Suppressor macrophage treated with lipopolysaccharide for 1 hour (primary cell): ENCODE measurements at places on chromosomes 3 and 15.

DNA sequence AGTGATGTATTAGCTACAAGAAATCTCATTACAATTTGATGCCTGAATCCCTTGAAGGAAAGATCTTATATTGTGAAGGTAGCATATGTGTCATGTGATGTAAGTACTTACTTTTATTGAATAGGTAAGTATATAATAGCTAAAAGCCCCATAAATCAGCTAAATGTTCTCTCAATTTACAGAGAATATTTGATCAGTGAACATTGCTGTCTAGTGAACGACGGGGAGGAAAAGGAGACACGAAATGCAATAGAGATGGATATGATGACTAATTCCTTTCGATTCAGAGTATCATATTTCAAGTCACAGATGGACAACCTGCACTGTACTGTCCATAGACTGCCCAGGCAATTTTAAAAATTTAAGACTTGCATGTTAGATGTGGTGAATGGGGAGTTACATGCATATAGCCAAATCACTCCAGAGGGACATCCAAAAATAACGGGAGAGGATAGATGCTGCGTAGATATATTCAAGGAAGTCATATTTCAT, 462.1 kb upstream of the CDIN1 start:
- no peak for DNase-seq

DNA sequence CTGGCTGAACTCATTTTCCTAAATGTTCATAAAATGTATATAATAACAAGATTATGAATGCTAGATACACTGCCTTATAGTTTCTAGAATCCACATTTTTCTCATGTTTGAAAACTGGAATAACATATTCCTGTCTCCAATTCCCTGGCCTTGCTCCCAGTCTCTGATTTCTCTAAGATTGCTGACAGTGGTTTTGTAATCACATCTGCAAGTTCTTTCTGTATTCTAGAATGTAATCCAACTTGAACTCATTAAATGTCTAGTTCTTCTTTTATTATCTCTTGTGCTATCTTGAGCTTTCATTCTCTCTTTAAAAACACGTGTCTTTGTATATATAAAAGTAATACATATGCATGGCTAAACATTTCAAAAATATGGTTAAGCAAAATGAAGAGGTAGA, 215.2 kb upstream of the ADAMTS9 start:
- no peak for DNase-seq

GRCh38 chr3:48598323-48599076, 3.4 kb upstream of the COL7A1 start:
- DNase-seq: peak; percentile 31

- peak; percentile 47 for DNase-seq
Observed at GRCh38 chr15:89067751-89068150, 20.5 kb upstream of the ABHD2 start.

DNA sequence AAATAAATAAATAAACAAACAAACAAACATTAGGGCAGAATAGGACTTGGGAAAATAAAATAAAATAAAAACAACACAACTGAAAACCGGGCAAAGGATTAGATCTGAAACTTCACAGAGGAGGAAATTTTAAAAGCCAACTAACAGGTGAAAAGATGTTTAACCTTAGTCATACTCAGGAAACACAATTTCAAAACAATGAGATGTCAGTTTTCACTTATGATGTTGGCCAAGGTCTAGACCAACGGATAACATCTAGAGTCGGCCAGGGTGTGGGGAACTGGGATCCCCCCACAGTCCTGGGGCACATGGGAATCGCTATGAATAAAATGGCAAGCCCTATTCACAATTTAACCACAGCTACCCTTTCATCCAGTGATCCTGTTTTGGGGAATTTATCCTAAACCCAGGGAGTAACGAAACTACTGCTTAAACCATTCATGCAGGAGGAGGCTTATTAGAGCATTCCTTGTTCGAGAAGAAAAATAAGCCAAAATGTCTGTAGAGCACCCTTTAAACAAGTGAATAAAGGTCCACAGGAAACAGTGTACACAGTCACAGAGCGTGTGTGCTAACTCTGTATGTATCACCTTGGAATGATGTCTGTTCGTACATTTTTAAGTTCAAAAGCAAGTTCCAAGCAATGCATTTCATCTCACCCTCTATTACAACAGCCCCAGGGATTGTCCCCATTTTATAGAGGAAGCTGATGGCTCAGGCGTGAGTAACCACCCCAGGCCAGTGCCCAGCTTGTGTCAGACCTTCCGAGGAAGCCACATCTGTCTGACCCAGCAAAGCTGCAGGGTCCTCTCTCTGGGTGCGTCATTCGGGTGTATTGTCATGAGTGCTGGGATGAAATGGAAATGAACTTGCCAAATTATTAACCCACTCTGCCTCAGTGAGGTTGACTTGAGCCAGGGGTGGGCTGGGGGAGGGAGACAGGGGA, 6.3 kb upstream of the ANPEP start:
- DNase-seq: peak; percentile 98

DNA sequence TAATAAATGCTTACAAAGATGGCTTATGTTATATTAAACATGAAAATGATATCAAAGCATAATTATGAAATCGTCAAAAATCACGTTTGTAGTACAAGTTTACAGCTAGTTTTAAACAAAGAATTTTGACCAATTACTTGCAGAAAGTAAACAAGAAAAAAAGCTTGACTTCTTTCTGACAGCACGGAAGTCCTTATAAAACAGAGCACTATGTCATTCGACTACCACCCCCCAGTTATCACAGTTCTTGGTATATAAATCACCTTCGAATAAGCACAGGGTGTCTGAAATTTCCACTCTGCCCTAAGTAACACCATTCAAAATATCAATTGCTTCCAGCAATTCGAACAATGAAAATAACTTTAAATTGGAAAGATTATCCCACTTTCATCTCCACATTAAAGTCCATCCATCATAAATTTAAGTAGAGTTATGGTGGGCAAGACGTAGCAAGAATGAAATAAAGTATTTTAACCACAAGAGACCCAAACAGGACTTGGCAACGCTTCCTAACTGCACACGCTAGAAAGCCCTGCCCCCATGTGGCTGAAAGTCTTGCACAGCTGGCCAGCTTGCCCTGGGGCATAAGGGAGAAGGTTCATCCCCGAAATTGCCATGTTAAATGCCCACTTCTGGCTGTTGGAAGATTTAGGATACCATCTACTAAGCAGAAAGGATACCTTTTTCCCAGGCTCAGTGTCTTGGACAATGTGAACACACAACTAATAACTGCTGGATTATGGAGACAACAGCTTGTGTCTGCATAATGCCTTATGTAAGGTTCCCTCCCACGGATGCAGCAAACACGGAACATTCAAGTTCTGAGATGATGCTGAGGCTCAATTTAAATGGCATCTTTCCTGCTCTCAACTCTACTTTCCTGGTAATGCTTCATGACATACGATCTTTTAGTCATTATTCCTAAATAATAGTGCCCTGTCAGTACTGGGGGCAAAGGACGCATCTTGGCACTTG, 116.4 kb upstream of the TJP1 start:
- no peak for DNase-seq

DNA sequence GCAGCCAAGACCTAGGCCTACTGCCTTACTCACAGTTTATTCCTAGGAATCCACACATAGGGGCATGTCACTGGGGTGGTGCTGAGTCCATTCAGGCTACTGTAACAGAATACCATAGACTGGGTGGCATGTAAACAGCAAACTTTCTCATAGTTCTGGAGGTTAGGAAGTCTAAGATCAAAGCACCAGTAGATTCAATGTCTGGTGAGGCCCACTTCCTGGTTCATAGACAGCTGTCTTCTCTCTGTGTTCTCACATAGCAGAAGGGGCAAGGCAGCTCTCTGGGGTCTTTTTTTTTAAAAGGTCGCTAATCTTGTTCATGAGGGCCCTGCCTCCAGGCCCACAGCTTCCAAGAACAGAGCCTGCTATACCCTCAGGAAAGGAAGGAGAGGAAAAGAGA, 113.9 kb upstream of the MANF start:
- DNase-seq: no peak

- no peak for DNase-seq
Observed at GRCh38 chr3:141255137-141255845, 23.7 kb downstream of the PXYLP1 start.

GRCh38 chr15:96234109-96234892, 96.2 kb upstream of the NR2F2 start:
- DNase-seq: no peak

DNA sequence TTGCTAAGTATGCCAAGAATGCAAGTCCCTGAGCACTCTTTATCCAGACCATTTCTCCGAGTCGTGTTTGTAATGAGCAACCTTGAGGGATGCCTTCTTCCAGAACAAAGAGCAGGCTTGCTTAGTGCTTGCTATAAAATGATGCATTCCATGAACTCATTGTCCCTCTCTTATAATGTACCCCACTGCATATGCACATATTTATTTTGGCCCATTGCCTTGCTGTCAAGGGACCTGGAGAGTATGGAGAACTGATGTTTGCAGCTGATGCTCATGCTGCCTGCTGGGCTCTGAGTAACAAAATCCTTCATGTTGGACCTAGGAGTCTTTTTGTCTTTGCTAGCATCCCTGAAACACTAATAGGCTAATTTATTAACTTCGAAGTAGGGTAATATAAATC, 97.8 kb upstream of the AADACL2 start:
- no peak for DNase-seq

DNA sequence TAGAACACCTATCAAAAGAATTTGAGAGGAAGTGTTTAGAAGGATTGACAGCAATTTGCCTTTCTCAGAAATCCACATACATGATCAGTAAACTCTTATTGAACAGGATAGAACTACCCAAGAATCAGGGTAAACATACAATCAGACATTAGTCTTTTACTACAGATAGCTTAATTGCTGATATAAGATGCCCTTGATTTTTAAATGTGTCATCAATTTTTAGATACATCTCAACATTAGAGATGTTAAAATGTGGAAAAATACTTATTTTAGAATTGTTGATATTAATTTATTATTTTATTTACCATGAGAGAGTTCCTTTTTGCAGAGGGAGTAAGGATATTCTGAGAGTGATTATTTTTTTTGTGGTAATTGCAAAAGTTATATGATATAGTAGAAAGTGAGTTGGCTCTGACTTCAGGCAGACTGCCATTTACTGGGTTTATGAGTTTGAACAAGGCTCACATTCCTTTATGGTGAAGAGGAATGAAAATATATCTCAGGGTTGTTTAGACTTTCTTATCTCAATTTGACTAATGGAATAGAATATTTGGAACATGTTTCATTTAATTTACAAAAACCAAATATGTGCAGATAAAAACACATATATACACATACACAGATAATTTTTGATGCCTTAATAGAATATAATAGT, 302.8 kb upstream of the GOLIM4 start:
- no peak for DNase-seq

- no peak for DNase-seq
Observed at GRCh38 chr3:14406336-14406735, 3.9 kb downstream of the SLC6A6 start.

DNA sequence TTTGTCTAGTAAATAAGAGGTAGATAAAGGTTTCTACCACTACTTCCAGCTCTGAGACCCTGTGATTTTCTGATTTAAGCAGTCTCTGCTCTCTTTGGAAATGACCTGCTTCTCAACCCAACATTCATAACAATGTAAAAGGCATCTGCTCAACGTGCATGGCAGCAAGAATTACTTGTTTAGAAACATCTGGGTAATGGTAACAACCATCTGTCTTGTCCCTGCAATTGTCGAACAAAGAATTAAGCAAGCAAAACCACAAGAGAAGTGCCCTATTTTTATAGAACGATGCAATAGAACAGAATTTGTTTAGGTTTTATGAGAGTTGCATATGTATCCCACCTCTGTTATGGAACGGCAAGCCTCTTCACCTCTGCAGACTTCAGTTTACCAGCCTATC, 7.1 kb upstream of the FSIP1 start:
- DNase-seq: no peak

- no peak for DNase-seq
Observed at GRCh38 chr3:88282528-88283241, 132.9 kb downstream of the C3orf38 start.

- no peak for DNase-seq
Observed at GRCh38 chr15:59420986-59421618, 16.9 kb upstream of the FAM81A start.

DNA sequence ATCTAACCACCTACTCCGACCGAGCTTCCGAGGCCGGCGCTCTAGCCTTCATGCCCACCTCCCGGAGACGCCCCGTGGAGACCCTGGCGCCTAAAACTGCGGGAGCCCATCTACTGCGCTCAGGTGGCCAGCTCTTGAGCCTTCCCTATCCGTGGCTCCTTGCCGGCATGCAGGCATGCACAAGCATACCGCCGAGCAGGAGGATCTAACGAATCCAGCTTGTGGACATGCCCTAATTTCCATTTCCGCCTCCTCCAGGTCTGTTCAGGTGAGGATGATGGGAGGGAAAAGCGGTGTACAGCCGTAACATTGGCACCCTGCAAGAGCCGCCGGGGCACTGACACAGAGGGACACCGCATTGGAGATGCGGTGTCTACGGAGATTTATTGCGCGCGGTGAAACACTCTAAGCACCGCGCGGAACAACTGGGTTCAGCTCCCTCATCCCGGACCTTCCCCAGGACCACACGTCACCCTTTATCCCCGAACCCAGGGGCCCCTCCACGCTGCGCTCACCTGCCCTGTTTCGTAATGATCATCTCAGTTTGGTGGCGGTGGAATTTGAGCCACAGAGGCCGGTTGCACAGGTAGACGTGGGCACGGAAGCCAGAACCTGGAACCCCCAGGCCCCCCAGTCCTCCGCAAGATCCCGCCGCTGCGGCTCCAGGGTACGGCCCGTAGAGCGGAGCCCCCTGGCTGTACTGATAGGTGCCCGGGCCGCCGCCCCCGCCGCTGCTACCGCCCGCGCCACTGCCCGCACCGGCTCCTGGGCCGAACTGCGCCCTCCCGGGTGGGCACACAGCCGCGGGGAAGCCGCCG, 1.0 kb downstream of the EOMES start:
- peak; percentile 56 for DNase-seq

- DNase-seq: no peak
Observed at GRCh38 chr3:188574885-188575284, 420.9 kb downstream of the LPP start.

- no peak for DNase-seq
Observed at GRCh38 chr3:174639970-174640369, 219.2 kb upstream of the NAALADL2 start.

GRCh38 chr3:13332740-13333139, 87.4 kb downstream of the NUP210 start:
- no peak for DNase-seq

DNA sequence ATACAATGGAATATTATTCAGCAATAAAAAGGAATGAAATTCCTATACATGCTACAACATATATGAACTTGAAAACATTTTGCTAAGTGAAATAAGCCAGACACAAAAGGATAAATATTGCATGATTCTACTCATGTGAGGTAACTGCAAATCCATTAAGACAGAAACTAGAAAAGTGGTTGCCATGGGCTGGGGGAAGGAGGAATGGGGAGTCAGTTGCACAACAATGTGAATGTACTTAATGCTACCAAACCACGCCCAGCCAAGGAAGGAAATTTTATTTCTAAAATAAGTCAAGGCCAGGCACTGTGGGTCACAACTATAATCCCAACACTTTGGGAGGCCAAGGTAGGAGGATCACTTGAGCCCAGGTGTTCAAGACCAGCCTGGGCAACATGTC, 9.8 kb upstream of the GMPPB start:
- DNase-seq: no peak
